ENCODE measurements at places on chromosomes 3 and 15. TPM values are rescaled to one million over a fixed set of nuclear protein-coding genes. Genes with fewer than 3 reads are reported as not detected.

DNA sequence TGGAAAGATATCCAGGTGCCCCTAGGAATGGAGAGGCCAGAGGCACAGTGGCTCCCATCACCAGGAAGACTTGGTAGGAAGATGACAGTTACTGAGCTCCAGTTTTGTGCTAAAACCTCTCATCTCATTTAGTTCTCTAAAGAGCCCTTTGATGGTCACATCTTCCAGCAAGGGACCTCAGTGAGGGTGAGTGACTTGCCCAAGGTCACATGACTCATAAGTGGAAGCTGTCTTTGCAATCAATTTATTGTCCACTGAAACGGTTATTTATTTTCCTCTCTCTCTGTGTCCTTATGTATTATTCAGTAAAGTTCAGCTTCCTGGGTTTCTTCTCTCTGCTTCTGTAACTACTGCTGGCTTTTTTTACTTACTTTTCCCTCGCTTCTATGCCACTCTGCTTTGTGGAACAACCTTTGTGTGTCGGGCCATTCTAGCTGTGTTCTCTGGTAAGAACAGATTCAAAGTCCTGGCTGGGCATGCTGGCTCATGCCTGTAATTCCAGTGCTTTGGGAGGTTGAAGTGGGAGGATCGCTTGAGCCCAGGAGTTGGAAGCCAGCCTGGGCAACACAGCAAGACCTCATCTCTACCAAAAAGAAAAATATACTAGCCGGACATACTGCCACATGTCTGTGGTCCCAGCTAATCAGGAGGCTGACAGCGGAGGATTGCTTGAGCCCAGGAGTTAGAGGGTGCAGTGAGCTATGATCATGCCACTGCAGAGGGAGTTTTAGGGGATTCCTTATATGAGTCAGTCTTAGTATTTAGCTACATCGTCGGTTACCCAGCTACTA lies 55.9 kb downstream of the PDIA5 start:
- H3K36me3 ChIP-seq = peaks cover 17% of the 10 kb centered on the region
- no peak overlapping the region for H3K27ac ChIP-seq
- no peak for DNase-seq
- H3K27me3 ChIP-seq = no peaks in the 10 kb centered on the region
- H3K4me1 ChIP-seq = no peaks in the 10 kb centered on the region
- H3K4me3 ChIP-seq = no peak overlapping the region

GRCh38 chr15:40151991-40152390 lies 8.9 kb upstream of the BUB1B start:
- H3K36me3 ChIP-seq = no peaks in the 10 kb centered on the region
- H3K27ac ChIP-seq = no peak overlapping the region
- DNase-seq = no peak

- H3K4me1 ChIP-seq = peaks cover 3% of the 10 kb centered on the region
- no peak overlapping the region for H3K27ac ChIP-seq
- H3K4me3 ChIP-seq = no peak overlapping the region
- no peak for DNase-seq
- H3K27me3 ChIP-seq = peaks cover 27% of the 10 kb centered on the region
Observed at GRCh38 chr15:51270706-51271105, 67.7 kb downstream of the CYP19A1 start.

- peak overlapping the region; percentile 50 for H3K4me3 ChIP-seq
- peak overlapping the region; percentile 77 for H3K27ac ChIP-seq
- H3K27me3 ChIP-seq = no peaks in the 10 kb centered on the region
- no peak for DNase-seq
- H3K4me1 ChIP-seq = peaks cover 30% of the 10 kb centered on the region
Observed at GRCh38 chr3:170355738-170356595, 1.5 kb upstream of the SKIL start.

GRCh38 chr15:84752700-84753099 lies 4.3 kb downstream of the ZNF592 start:
- peaks cover 17% of the 10 kb centered on the region for H3K36me3 ChIP-seq
- no peak overlapping the region for H3K27ac ChIP-seq
- H3K27me3 ChIP-seq = no peaks in the 10 kb centered on the region

GRCh38 chr15:50959717-50960116 lies 51.2 kb downstream of the AP4E1 start:
- no peak for DNase-seq
- H3K36me3 ChIP-seq = peaks cover 50% of the 10 kb centered on the region
- H3K27ac ChIP-seq = no peak overlapping the region
- H3K4me3 ChIP-seq = no peak overlapping the region
- no peaks in the 10 kb centered on the region for H3K4me1 ChIP-seq
- H3K27me3 ChIP-seq = no peaks in the 10 kb centered on the region

GRCh38 chr3:69983546-69984265 lies 15.8 kb upstream of the SAMMSON start:
- H3K27ac ChIP-seq = no peak overlapping the region
- no peaks in the 10 kb centered on the region for H3K4me1 ChIP-seq
- H3K27me3 ChIP-seq = no peaks in the 10 kb centered on the region

GRCh38 chr15:51908316-51908715 lies 63.3 kb downstream of the LEO1 start:
- DNase-seq = no peak
- H3K4me3 ChIP-seq = no peak overlapping the region
- H3K27me3 ChIP-seq = no peaks in the 10 kb centered on the region
- H3K27ac ChIP-seq = no peak overlapping the region
- H3K36me3 ChIP-seq = peaks cover 61% of the 10 kb centered on the region

DNA sequence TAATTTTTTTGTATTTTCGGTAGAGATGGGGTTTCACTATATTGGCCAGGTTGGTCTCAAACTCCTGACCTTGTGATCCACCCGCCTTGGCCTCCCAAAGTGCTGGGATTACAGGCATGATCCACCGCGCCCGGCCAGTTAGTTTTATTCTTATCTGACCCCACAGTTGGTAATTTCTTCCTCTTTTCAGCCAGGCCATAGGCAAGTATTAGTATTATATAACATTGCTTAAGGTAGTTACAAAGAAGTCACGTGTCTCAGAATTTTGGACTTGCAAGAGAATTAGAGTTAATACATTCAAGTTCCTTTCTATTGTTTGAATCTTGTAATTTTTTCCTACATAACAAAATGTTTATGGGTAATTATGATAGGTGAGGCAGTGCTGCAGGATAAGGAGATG lies 334.8 kb downstream of the LPP start:
- H3K27ac ChIP-seq = no peak overlapping the region
- no peaks in the 10 kb centered on the region for H3K4me1 ChIP-seq

DNA sequence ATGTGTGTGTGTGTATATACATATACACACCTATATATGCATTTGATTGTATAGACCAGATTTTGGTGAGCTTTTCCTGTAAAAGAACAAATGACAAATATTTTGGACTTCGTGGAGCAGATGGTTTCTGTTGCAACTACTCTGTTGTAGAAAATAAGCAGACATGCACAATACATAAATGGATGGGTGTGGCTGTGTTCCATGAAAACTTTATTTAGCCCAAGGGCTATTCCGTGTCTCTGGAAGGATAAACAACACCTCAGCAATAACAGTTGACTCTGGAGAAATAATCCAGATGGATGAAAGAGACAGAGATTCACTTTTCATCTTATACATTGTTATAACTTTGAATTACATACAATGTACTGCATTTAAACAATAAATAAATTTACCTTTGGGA lies 441.4 kb downstream of the CNTN3 start:
- no peaks in the 10 kb centered on the region for H3K36me3 ChIP-seq
- no peak overlapping the region for H3K27ac ChIP-seq
- H3K4me1 ChIP-seq = no peaks in the 10 kb centered on the region
- no peaks in the 10 kb centered on the region for H3K27me3 ChIP-seq
- no peak overlapping the region for H3K4me3 ChIP-seq

GRCh38 chr3:172464306-172464705 lies 16.1 kb upstream of the GHSR start:
- no peaks in the 10 kb centered on the region for H3K36me3 ChIP-seq
- no peak for DNase-seq
- no peaks in the 10 kb centered on the region for H3K4me1 ChIP-seq
- H3K4me3 ChIP-seq = no peak overlapping the region
- H3K27me3 ChIP-seq = peaks cover 2% of the 10 kb centered on the region
- H3K27ac ChIP-seq = no peak overlapping the region

DNA sequence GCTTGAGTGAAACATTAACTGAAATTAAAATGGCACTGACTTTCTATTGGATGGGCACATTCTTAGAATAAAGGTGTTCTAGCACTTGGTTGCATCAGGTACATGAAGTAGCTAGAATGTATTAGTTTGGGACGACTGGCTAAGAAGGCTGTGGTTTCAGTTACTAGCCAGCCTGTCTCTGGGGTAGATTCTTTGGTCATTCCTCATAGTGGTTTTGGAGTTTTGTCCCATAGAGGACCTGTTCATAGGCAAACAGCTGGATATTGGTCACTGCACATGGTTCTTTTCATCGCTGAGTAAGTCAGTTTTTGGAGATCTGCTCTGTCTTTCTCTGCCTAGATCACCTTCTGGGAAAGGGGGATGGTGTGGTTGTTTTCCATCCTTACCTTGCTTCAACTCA lies 55.3 kb downstream of the ADAMTSL3 start:
- no peaks in the 10 kb centered on the region for H3K27me3 ChIP-seq
- no peak for DNase-seq
- no peak overlapping the region for H3K27ac ChIP-seq
- H3K4me1 ChIP-seq = no peaks in the 10 kb centered on the region
- no peaks in the 10 kb centered on the region for H3K36me3 ChIP-seq

THAP10 gene
- total RNA-seq = not detected

FAM81A gene
- total RNA-seq = not detected

GCSAM gene
- 6.5 TPM for total RNA-seq

FEZF2 gene
- not detected for total RNA-seq

COL7A1 gene
- total RNA-seq = 0.73 TPM

GNAT1 gene
- 0.11 TPM for total RNA-seq

Measured in CD4-positive, alpha-beta T cell (primary cell).